ENCODE measurements at places on chromosomes 6 and 20. TPM values are rescaled to one million over a fixed set of nuclear protein-coding genes. Genes with fewer than 3 reads are reported as not detected.

DNA sequence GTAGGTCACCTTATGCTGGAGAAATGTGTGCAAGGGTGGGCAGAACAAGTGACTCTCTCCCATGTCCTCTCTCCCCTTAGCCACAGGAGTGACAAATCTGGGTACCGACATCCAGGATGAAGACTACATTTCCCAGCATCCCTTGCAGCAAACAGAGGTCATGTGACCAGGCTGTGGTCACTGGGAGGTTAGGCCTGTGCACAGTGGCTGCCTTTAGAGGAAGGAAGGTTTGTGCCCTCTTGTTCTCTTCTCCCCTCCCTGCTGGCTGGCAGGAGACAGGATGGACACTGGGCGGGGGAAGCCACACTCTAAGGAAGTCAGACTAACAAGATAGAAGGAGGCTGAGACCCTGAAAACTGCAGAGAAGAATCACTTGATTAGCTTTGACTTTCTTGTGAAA lies 360.2 kb downstream of the PREX1 start:
- no peak for DNase-seq

DNA sequence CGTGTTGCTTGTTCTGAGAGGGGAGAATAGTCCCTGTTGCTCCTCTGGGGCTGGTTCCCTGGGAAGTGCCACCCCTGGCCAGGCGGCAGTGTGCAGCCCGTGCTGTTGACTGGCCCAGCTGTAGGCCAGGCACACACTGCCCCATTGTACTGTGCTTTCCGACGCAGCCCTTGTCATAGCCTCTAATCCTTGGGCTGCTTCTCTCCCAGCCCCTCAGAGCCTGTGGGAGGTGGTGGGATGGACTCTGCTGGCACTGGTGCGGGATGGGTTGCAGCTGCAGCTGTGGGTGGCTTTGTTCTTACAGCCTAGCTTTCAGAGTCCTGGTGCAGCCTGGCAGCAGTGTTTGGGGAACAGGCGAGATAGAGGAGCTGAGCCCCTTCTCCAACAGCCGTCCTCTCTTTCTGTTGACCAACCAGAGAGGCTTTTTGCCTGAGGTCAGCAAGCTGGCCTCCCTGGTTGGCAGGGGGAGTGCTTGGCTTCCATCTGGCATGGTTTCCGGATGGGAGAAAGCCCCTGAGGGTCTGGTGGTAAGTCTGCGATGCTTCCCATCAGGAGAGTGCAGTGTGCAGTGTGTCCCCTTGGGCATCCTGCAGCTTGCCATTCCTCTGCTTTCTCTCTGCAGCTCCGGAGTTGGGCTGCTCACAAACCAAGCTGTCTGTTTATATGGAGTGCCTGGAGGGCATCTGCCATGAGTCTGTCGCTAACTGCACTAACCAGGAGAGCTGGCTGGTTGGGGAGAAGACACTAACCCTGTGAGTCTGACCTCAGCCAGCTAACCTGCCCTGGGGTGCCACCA lies 12.1 kb downstream of the TJAP1 start:
- DNase-seq, result no peak

- no peak for DNase-seq
These were observed 7.5 kb upstream of the IP6K3 start for GRCh38 chr6:33754222-33754621.

DNA sequence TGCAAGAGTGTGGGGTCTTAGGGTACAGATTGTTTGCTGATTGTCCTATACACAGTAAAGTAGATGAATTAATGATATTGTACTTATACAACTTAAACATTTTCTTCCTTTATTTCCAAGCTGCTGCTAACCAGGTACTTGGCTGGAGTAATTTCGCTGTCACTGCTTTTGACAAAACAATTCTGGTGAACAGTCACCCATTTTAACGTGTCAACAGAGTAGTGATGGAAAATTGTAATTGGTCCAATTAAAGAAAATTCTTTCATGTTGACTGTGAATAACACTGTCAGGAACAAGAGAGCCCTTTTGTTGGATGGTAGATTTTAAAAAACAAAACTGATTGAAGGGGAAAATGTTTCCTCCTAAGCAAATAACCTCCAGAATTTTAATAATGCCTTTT lies 26.4 kb upstream of the MROH8 start:
- no peak for DNase-seq

GRCh38 chr6:30363459-30363858 lies 18.5 kb downstream of the RPP21 start:
- DNase-seq, result no peak

DNA sequence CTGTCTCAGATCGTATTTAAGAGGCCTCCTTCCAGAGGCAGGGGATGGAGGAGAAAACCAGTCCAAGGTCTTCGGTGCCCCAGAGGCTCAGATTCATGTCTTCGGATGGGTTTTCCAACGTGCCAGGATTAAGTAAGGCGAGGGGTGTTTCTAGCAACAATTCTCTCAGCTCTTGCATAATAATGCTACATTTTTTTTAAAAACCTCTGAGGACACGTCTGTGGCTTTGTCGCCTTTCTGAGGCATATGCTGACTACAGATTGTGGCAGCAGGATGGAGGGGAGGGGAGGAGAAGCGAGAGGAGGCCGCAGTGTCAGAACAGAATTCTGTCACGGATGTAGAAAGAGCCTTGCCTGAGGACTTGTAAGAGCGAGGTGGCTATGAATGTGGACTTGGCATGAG lies 17.7 kb upstream of the CCDC167 start:
- peak; percentile 92 for DNase-seq

DNA sequence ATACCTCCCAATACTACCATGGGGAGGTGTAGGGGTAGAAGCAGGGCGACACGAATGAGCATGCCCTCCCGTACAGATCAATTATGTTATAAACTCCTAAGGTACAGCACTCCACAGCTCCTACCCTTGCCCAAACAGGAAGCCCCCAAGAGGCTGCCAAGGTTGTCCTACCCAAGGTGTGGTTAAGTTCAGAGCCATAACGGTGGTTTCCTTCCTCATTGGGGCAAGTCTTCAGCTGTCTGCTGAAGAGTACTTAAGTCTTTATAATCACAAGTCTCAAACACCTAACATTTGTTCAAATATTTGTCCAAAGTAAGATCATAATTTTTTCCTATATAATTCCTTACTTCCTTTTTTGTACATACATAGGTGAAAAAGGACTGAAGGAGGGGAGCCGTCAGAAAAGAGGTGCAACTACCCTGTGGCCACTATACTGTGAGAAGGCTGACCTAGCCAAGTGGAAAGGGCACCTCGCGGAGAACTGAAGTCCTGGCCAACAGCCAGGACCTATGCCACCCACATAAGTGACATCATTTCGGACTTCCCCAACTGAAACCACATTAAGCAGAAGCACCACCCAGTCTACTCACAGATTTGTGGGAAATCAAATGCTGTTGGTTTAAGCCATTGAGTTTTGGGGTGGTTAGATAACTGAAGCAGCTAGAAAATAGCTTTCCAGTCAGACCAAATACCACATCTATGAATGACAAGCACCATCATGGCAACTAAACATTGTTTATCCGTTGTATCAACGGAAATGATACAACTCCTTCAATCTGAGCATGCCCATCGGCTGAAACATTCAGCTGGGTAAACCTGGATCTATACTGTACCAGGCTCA lies 2.9 kb upstream of the RAB22A start:
- peak; percentile 78 for DNase-seq

GRCh38 chr6:112701201-112701600 lies 354.1 kb downstream of the RFPL4B start:
- DNase-seq, result no peak

- DNase-seq, result no peak
These were observed 81.3 kb upstream of the SPTLC3 start for GRCh38 chr20:12927489-12927888.

- DNase-seq, result peak; percentile 20
These were observed 41.4 kb downstream of the HBS1L start for GRCh38 chr6:135013211-135013610.

- no peak for DNase-seq
These were observed 63.7 kb downstream of the PSMG4 start for GRCh38 chr6:3322366-3322890.

DNA sequence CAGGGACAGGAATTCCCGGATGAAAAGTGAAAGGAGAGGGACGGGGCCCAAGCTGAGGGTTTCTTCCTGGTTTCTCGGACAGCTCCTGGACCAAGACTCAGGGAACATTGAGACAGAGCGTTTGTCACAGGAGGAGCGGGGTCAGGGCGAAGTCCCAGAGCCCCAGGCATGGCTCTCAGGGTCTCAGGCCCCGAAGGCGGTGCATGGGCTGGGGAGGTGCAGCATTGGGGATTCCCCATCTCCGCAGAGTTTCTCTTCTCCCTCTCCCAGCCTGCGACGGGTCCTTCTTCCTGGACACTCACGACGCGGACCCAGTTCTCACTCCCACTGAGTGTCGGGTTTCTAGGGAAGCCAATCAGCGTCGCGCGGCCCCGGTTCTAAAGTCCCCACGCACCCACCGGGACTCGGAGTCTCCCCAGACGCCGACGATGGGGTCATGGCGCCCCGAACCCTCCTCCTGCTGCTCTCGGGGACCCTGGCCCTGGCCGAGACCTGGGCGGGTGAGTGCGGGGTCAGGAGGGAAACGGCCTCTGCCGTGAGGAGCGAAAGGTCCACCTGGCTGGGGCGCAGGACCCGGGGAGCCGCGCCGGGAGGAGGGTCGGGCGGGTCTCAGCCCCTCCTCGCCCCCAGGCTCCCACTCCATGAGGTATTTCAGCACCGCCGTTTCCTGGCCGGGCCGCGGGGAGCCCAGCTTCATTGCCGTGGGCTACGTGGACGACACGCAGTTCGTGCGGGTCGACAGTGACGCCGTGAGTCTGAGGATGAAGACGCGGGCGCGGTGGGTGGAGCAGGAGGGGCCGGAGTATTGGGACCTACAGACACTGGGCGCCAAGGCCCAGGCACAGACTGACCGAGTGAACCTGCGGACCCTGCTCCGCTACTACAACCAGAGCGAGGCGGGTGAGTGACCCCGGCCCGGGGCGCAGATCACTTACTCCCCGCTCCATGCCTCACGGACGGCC lies 54.6 kb upstream of the POLR1H start:
- peak; percentile 15 for DNase-seq

GRCh38 chr6:127971386-127971785 lies 70.5 kb upstream of the THEMIS start:
- DNase-seq, result no peak

- no peak for DNase-seq
These were observed 5.9 kb upstream of the LPIN3 start for GRCh38 chr20:41334443-41335421.

DNA sequence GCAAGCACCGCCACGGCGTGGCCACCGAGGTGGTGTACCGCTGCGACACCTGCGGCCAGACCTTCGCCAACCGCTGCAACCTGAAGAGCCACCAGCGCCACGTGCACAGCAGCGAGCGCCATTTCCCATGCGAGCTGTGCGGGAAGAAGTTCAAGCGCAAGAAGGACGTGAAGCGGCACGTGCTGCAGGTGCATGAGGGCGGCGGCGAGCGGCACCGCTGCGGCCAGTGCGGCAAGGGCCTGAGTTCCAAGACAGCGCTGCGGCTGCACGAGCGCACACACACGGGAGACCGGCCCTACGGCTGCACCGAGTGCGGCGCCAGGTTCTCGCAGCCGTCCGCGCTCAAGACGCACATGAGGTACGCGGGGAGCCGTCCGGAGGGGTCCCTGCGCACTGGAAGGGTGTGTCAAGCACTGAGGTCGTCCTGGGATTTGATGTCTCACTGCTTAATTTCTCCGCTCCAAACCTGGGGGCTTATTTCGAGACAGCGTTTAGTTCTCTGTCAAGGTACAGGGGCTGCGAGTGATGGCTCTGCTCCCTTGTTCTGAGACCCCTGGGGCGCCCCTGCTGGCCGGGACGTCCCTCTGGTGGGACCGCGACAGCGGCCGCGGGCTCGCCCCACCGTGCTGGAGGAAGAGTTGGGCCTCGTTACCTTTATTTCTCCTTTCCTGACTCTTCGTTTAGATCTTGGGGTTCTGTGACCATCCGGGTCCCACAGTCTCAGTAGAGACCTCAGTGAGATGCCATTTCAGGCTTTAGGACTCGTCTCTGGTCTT lies 3.6 kb downstream of the GZF1 start:
- DNase-seq, result no peak

GRCh38 chr6:52161689-52162438 lies 24.3 kb upstream of the IL17A start:
- peak; percentile 56 for DNase-seq

GRCh38 chr6:43895656-43896328 lies 125.8 kb downstream of the VEGFA start:
- no peak for DNase-seq

- no peak for DNase-seq
These were observed 109.0 kb downstream of the TFAP2A start for GRCh38 chr6:10305790-10306415.

- no peak for DNase-seq
These were observed 91.0 kb downstream of the COL12A1 start for GRCh38 chr6:75114806-75115205.

DNA sequence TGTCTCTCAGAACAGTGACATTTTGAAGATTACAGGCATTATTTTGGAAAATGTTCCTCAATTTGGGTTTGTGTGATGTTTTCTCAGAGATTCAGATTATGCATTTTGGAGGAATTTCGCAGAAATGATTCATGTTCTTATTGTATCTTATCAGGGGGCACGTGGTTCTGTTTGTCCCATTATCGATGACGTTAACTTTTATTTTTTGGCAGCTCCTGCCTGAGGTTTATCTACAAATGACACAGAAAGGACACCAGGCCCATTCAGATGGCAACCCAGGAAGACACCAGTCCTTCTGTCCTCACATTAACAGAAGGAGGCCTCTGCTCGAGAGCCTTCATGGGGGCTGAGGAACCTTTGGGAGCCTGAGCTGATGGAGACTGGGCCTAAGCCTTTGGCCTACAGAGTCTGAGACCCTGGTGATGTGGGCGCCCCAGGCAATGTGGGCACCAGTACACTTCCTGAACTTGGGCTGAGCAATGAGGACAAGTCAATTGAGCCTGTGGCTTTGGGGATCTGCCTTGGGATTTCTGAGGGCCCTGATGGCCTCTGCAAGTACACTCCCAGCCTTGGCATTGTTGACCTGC lies 41.2 kb upstream of the EZR start:
- no peak for DNase-seq

GRCh38 chr6:42049948-42050296 lies 402 bp upstream of the TAF8 start:
- DNase-seq, result peak; percentile 78

DNA sequence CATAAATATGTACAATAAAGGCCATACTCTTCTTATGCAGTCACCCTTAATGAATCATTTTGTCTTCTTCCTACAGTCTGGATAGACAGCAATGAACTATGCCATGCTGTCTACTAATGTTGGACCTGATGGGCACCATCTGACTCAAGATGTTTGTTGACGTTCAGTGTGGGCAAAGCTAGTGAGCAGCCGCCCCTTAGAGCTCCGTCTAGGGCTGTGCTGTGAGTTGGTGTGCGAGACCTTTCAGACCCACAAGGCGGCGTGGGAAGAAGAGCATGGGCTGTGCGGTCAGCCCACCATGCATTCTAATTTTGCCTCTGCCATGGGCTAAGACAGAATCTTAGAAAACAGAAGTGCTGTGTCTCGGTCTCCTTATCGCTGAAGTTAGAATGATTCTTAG lies 829.4 kb downstream of the QKI start:
- no peak for DNase-seq

- DNase-seq, result peak; percentile 53
These were observed 92.1 kb downstream of the POPDC3 start for GRCh38 chr6:105087571-105088211.

Gene SPATS1
- total RNA-seq, result not detected

Gene PI3
- not detected for total RNA-seq

Gene PAX1
- not detected for total RNA-seq

Gene GPR6
- total RNA-seq, result not detected

Gene EMILIN3
- total RNA-seq, result not detected

Gene BPIFA1
- total RNA-seq, result not detected

Gene GTF3C6
- total RNA-seq, result 84.7 TPM

Gene GNMT
- not detected for total RNA-seq

Gene HLA-DRB5
- total RNA-seq, result 0.42 TPM

Gene DNAH8
- 0.07 TPM for total RNA-seq
